Dermis microvascular lymphatic vessel endothelial cell (primary cell): ENCODE measurements at places on chromosomes 7 and 10. TPM values are rescaled to one million over a fixed set of nuclear protein-coding genes. Genes with fewer than 3 reads are reported as not detected.

- DNase-seq, result no peak
These were observed 505.6 kb downstream of the RPS24 start for GRCh38 chr10:78539247-78539766.

DNA sequence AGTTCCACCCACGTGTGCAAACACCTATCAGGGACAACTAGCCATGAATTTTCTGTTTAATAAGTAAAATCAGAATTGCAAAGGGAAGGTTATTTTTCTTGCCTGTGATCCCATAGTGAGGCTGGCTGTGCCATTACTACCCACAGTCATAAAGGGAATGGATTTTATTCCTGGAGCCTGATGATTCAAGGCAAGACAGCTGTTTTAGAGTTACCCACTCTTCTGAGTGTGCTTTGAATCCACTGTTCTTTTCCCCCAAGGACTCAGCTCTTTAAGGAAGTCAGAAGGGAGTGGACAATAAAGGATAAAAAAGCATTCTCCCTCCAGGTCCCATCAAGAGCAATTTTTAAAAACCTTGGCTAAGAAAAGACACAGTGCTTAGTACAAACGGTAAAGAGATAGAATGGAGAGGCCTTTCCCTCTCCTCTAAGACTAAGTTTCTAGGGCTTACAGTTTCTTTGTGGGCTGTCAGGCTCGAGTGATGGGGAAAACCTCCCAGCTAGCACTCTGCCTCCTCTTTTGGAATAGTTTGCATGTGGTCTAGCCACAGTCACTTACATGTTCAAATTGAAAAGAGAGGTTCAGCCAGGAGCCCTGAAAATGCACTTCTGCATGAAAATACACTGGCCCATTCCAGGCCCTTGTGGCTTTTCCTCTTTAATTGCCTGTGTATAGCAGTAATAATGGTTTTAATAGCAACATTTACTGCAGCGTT, 5.1 kb upstream of the LRRC4 start:
- DNase-seq, result no peak

DNA sequence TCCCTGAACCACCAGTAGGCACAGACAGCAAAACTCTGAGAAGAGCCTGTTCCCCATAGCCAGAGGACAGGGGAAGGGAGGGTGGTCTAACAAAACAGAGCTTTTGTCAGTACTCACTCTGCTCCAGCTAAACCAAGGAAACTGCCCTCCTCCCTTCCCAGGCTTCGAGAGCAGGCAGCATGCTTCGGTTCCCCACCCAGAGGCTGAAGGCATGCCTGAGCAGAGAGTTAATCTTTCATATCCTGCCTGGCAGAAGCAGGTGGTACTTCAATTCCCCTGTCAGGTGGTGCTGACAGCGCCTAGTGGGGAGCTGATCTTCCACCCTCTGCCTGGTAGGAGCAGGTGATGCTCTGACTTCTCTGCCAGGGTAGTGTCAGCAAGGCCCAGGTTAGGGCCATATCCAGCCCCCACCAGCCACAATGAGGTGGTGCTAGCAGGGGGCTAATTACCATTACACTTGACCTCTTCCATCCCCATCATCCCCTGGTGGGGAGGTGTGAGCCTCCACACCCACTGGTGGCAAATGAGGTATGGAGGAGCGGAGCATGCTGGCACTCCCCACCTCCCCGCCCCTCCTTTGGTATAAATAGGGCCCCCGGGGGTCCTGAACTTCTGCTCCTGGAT, 35.1 kb downstream of the SDK1 start:
- DNase-seq, result no peak

DNA sequence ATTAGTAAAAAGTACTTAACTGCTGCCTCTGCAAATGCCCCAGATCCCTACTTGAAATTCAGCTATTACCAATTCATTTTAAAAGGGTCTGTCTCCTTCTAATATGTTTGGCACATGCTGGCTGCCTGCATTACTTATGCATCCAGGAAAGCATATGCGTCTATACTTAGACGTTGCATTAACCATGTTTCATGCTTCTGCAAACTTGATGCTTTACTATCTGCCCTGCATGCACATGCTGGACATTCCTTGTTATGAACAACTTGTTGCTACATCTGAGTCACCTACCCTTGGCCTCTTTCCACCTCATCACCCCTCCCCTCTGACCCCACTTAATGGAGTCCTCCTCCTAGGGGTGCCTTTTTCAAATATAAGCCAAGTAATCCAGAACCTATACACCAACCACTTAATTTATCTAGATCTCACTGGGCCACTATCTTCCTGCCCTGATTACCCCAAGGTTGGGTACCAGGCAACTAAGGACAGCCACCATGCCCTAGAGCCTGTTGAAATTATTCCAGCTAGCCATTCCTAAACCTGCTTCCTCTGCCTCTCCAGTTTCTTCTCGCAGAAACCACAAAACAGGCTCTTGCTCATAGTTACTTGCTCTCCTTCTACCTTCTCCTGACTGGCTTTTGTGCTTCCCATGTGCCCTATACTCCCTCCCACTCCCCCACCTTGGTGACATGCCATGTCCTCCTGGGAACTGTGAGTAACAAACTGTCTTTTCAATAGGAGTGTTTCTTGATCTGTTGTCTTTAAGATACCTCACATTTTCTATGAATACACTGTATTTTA, 1187.9 kb downstream of the REEP3 start:
- no peak for DNase-seq

DNA sequence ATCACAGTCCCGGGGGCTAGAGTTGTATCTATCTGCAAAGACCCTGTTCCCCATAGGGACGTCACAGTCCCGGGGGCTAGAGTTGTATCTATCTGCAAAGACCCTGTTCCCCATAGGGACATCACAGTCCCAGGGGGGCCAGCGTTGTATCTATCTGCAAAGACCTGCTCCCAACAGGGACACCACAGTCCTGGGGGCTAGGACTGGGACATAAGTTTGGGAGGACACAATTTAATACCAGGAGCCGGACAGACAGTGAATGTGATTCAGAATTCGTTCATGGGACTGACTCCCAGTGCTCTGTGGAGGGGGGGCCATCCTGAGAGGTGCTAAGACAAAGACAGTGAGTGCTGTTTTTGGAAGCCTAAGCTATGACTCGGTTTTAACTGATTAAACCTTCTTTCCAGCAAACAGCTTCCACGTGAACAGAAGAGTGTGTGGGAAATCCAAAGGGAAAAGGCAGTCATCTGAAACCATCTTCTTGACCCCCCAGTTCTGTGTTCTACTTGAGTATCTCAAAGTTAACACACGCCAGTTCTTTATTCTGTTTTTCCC, 153.0 kb downstream of the DIP2C start:
- no peak for DNase-seq

GRCh38 chr7:87918740-87919139, 15.3 kb upstream of the ADAM22 start:
- no peak for DNase-seq

GRCh38 chr10:44972874-44973306, 5.7 kb downstream of the DEPP1 start:
- no peak for DNase-seq

- no peak for DNase-seq
These were observed 42.5 kb downstream of the SIRT1 start for GRCh38 chr10:67926951-67927350.

GRCh38 chr7:711922-712380, 14.5 kb upstream of the DNAAF5 start:
- DNase-seq, result no peak

DNA sequence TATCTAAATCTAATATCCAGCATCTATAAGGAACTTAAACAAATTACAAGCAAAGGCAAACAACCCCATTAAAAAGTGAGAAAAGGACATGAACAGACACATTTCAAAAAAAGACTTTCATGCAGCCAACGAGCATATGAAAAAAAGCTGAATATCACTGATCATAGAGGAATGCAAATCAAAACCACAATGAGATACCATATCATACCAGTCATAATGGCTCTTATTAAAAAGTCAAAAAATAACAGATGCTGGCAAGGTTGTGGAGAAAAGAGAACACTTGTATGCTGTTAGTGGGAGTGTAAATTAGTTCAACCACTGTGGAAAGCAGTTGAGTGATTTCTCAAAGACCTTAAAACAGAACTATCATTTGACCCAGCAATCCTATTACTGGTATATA, 334.4 kb upstream of the CACNA2D1 start:
- no peak for DNase-seq

DNA sequence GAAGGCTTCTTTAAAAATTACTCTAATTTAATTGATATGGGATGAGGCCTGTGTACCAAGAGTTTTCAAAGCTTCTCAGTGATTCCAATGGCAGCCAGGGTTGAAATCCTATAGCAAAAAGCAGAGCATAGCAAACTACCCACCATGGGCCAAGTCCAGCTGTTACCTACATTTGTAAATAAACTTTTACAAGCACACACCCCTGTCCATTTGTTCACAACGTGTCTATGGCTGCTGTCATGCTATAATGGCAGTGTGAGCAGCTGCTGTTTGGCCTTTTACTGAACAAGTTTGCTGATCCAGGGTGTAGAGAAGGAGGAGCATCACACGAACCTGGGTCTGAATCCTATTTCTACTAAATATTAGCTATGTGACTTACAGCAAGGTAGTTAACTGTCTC, 50.0 kb downstream of the NPY start:
- no peak for DNase-seq

- DNase-seq, result peak; percentile 20
These were observed 83.5 kb upstream of the CUX1 start for GRCh38 chr7:101733713-101734475.

- DNase-seq, result no peak
These were observed 28.5 kb downstream of the EPC1 start for GRCh38 chr10:32318476-32318896.

DNA sequence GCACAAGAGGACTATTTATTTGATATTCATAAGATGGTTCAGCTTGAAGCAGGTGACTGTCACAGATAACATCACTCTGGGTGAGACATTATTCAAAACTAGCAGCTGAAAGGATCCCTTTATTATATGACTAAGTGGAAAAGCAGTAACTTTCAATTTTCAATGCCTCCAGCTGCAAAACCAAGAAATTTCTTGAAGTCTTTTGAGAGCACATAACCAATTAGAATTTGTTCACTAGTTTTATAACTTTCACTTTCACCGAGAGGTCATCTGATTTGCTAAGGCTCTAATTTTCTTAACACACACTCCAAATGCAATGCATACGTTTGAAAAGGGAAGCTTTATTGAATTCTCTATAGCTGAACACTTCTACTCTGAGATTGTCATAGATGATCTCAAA, 88.6 kb upstream of the KLF14 start:
- DNase-seq, result no peak

DNA sequence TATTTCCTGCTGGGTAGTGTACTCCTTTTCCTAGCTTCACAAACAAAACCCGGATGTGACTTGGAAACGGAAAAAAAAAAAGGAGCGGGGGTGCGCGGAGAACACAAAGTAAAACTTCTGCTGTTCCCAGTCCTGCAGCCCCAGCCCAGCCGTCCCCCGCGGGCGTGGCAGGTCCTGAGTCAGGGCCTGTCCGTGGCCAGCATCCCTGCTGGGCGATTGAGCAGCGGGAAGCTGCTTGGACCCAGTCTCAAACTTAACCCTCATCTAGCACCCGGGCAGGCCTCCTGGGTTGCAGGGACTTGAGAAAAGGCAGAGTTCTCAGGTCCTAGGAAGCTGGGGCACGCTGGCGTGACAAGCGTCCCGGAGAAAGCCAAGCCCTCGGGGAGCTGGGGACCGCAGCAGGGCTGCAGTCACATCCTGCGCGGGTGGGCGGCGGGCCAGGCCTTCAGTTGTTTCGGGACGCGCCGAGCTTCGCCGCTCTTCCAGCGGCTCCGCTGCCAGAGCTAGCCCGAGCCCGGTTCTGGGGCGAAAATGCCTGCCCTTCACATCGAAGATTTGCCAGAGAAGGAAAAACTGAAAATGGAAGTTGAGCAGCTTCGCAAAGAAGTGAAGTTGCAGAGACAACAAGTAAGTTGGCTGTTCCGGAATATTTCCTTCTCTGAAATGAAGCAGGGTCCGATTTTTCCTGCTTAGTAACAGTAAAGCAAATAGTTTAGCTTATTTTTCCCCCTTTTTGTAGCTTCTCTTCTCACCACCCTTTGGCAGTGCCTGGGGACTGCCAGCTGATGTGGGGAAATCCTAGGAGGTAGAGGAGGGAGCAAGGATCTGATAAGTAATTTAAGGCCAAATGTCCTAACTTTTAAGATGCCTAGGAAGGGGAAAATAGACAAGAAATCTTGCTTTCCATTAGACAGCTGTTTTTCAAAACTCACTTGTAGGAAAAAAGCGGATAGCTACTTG, at the start of gene GNG11:
TSS of gene GNG11 (plus strand) at position 129 of the 960 bp plus-strand sequence. CDS start at position 532, 403 bp downstream.
- DNase-seq, result peak; percentile 78

DNA sequence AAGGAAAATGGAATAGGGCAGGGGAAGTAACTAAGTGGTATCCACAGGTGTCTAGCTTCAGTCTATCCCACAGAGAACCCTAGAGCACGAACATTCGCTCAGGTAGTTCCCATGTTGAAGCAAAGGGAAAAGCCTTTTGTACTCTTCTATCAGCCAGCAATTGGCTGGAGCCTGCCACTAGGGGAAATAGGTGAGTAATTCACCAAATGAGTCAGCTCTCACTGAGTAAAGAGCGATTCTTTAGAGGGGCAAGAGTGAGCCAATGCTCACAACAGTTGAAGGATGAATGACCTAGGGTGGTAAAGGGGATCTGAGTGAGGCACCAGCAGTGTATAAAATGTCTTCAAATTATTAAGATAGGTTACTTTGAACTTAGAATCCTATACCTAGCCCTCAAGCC, 94.1 kb upstream of the ZNF800 start:
- DNase-seq, result no peak

DNA sequence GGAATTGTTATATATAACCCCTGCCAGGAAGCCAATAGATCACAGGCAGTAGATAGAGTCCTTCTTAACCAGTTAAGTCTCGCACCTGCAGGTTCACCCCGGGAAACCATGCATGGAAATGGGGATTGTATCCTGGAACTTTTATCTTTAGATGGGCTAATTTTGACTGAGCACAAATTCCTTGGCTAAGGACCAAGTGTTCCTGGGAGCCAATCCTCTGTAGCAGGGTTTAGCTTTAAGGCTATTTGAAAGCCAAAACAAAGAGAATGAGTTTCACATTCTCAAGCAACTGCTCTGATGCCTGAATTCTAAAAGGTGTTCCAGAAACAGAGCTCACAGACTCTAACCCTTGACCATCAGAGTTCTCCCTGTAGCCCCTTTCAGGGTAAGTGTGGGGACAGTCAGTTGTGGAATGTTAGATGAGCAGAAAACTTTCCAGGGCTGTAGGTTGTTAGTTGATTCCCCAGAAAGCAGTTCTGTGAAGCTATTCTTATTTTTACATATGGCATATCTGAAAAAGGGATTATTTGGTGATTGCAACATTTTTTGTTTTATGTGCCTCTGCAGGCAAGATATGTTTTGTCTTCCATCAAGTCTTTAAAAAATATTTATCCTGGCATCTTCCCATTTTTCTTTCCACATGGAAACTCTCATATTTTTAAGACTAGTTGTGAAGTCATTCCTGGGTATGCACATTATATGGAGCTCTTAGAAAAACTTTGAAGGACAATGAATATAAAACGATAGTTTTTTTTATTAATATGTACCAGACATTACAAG, 16.2 kb upstream of the NPVF start:
- DNase-seq, result no peak

GRCh38 chr7:114864278-114864677, 57.6 kb upstream of the MDFIC start:
- DNase-seq, result no peak

RTKN2 gene
- under 0.01 TPM in 2 replicates for total RNA-seq

C10orf62 gene
- total RNA-seq, result not detected in 2 replicates

SORBS1 gene
- 0.77 and 2.4 TPM in 2 replicates for total RNA-seq

ATRNL1 gene
- 0.77 and 1.6 TPM in 2 replicates for total RNA-seq

DOCK4 gene
- 59.7 and 63.8 TPM in 2 replicates for total RNA-seq

TMEM184A gene
- total RNA-seq, result under 0.01 and 0.13 TPM in 2 replicates

ACSL5 gene
- 34.4 and 59.9 TPM in 2 replicates for total RNA-seq

AHR gene
- 85.4 and 150 TPM in 2 replicates for total RNA-seq
